NCI-H1436 (cell line): ENCODE measurements at places on chromosomes 3 and 15.

GRCh38 chr15:57537488-57538264, 54.0 kb upstream of the MYZAP start:
- DNase-seq = no peak

DNA sequence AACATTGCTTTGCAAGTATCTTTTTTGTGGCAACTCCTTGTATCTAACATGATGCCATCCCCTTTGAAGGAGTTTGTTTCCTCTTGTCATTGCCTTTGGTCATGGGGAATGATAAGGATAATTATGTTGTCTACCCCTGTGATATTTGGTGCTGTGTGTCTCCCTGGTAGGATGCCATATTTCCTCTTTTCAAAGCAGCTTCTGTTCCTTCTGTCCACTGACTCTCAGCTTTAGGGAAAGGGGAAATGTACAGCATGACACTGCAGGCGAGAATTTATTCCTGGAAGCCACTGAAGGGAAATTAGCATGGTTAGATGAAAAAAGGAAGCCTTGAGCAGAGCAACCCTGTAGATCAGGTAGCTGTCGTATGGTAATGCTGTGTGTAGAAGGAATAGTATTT, 576.7 kb downstream of the CADM2 start:
- no peak for DNase-seq

DNA sequence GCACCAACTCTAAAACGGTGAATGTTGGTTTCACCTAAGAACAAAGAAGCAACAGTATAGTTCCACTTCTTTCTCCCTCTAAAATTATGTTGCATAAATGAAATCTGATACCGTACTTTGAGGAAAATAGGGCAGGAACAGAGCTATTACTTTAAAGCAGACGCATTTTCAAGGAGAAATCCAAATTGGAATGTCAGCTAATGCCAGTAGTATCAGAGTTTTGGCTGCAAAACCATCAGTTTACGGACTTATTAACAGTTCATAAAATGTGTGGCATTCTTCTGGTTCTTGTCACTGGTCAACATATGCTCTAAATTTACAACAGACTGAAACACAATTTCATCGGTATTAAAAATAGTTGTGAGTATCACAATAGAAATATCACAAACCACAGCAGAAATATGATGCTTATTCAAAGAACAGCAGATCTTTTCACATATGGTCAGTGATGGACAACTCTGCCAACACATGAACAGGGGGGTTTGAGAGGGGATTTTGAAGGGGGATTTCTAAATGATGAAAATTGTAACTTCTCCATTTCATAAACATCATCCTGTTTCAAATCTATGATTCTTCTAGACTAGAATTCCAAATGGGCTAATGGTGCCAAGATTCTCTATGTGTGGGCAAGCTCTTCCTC, 38.7 kb upstream of the ROBO2 start:
- no peak for DNase-seq

GRCh38 chr3:121885386-121885785, 8.8 kb upstream of the SLC15A2 start:
- no peak for DNase-seq

- no peak for DNase-seq
Observed at GRCh38 chr3:153961494-153961893, 159.7 kb upstream of the ARHGEF26 start.

GRCh38 chr3:36060950-36061349, 319.4 kb upstream of the STAC start:
- DNase-seq = peak; percentile 2

DNA sequence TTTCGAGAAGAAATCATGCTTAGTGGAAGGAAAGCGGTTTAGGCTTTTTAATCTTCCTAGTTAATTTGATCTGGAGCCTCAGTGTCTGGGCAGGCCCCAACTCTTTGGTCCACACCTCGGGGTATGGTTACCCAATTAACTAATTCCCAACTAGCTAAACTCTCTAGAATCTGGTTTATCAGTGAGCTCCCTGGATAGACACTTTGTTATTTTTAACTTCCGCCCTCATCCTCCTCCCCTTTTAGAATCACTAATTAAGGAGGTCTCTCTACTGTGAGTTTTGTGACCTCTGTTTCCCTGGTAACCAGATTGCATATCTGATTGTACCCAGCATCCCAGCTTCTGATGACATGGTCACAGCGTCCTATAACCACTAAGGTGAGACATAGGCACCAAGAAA, 112.2 kb downstream of the RARB start:
- no peak for DNase-seq

DNA sequence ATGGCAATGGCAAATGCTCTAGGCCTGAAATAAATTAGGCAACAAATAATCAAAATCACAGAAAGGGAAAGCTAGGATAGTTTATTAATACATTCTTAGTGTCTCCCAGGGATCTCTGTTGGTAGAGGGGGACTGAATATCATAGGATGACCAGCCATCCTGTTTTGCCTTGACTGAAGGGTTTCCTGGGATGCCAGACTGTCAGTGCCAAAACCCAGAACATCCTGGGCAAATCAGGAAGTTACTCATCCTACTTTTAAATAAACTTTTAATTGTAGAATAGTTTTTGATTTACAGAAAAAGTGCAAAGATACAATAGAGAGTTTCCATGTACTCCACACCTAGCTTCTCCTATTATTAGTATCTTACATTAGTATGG, 21.8 kb upstream of the SIAH2 start:
- no peak for DNase-seq

GRCh38 chr3:191502583-191502982, 41.6 kb downstream of the PYDC2 start:
- DNase-seq = no peak
